ENCODE measurements at places on chromosomes 16 and 17.
A peak's percentile ranks its signal among the peaks of the same experiment; 100 is the strongest.

- no peak for DNase-seq
These were observed 10.5 kb upstream of the MMP2 start for GRCh38 chr16:55468352-55468990.

- no peak for DNase-seq
These were observed 6.4 kb downstream of the ALYREF start for GRCh38 chr17:81884968-81885367.

DNA sequence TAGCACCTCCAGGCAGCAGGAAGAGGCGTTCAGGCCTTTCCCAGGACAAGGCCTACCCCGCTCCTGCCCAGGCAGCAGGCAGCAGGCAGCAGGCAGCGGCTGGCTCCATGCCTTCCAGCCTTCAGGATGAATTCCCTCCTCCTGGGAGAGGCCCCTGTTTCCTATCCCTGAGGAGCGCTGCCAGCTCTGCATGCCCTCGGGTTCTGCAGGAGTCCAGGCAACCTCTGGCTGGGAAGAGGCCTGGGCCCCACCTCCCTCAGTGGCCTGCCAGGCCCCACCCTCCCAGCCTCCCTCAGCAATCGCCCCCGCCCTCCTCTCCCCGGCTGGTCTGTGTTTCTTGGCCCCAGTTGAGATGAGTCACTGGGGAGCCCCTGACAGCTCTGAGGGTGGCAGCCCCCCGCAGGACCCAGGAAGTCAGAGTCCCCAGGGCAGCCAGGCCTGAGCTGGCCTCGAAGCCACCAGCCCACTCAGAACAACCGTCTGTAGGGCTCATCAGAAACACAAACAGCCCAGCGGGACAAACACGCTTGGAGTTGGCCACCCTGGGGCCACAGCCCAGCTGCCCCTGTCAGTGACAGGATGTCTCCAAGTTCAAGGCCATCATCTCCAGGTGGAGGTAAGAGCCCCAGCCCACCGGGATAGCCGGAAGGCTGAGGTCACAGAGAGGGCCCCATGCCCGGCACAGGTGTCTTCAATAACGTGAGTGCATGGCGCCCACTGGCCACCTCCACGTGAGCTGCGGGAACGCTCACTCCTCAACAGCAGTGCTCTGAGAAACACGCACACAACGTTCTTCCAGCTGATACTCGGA lies 39.5 kb upstream of the CIBAR2 start:
- DNase-seq: no peak

GRCh38 chr16:2586241-2586640 lies 48.4 kb downstream of the PDPK1 start:
- no peak for DNase-seq

DNA sequence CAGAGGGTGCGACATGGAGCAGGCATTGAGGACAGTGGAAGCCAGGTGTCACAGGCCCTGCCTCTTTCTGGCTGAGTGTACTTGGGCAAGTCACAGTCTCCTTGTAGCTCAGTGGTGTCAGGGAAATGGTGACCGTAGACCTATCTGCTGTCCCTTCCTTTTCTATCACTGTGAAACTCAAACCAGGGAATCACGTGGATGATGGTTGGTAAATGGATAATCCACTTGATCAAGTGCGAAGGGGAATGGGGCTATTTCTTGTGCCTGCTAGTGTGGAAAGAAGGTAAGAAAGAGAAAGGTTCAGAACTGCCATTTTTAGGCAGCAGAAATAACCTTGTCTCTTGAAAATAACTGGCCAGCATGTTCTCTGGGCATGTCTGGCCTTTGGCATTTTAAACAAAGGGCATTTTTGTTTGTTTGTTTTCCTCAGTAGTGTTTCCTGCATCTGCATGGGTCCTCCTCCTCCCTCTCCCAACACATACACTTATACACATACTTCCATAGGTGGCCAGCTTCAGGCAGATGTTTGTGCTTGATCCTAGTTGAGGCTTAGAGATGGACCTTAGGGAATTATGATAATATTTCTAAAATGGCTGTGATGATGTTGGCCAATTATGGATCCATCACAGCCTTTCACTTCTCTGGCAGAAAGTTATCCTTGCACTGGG lies 7.1 kb downstream of the TBX4 start:
- no peak for DNase-seq

DNA sequence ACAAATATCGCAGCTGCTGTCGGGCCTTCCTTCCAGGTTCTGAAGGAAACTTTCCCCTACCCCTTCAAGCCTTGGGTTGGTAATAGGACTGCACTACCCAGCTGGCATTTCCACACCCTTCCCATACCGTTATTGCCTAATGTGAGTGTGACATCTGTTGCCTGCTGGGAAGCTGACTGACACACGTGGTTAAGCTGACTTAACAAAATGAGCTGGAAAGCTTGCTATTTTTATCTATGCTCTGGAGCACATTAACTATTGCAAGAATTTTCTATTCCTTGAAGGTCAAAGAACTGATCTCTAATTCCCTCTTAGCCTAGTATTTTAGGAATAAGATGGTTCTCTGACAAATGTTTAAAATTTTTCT lies 79.5 kb downstream of the PMP22 start:
- DNase-seq: peak; percentile 75

- DNase-seq: peak; percentile 77
These were observed 3.5 kb upstream of the RPL13 start for GRCh38 chr16:89556750-89557689.

DNA sequence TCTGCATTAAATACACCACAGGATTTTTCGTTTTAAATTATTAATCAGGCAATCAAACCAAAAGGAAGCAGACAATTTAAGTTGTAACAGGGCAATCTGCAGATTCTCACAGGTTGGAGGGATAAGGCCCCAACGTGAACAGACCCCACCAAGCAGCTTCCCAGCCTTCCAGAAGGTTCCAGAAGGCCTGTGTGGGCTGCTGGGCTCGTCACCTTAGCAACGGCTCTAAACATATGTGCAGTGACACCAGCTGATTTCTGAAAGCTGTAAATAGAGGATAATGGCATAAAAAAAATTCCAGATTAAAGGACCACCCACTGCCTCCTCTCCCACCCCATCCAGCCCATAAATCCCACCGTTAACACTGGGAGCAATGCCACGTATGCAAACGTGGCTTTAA lies 123.8 kb downstream of the ZNF778 start:
- DNase-seq: no peak

GRCh38 chr17:79747508-79748294 lies 17.0 kb downstream of the ENPP7 start:
- DNase-seq: no peak

DNA sequence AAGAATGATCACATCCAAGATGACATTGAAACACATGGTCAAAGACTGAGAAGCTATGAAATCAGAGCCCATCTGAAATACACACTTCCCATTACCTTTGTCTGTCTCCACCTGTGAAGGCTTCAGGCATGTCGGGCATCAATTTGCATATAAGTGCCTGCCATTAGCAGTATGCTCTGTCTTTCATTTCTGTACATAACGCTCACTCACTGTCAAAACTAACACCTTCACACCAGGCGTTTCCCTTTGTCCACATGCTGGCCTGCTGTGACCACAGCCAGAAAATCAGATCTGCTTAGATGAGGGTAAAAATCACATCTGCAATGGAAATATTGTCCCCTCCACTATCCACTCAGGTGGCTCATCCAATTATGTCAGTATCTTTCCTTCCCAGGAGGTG lies 524.8 kb downstream of the TOX3 start:
- DNase-seq: no peak

DNA sequence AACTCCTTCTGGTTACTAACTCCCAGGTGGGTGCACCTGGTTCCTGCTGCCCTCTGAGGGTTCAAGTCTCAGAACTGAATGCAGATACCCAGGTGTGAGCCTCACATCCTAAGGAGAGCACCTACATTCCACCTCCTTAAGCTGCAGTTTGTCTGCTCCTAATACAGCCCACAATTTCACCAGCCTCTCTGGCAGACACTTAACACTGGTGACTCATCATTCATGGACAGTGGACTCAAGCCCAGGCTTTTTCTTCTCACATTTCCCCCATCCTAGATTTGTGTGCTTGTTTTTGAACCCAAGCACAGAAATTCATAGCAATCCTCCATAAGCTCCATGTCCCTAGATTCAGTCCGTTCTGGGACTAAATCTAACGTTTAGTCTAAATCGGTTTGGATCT lies 7.0 kb upstream of the MAF start:
- DNase-seq: no peak

GRCh38 chr16:88473666-88474534 lies 20.8 kb downstream of the ZFPM1 start:
- no peak for DNase-seq

DNA sequence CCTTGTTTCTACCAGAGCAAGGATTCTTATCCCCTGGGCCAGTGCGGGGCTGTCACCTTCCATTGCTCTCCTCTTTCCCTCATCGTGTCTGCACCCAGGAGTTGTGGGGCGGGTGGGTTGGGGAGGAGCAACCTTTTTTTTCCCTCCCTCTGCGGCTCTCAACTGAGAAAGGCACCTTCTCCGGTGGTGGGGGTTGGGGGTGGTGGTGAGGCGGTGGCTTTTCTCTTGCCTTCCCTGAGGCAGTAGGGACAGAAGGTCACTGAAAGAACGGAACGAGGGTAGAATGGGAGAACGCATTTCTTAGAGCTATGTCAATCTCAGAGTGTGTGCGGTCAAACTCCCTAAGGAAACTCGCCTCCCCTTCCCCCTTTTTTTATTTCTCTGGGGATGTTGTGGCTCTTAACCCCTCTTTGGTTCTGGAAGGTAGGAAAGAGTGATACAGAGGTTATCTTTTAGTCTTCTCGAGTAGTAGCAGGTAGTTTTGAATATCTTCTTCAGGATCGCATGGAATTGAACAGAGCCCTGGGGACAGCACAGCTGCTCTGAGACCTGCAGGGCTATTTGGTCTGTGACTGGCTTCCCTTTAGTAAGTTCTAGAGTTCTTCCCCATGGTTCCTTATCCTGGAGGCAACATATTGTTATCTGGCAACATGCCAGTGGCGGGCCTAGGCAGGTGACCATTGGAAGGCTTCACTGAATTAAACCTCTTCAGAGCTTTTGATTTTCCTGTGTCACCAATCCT lies 994 bp downstream of the CLTC start:
- peak; percentile 63 for DNase-seq

DNA sequence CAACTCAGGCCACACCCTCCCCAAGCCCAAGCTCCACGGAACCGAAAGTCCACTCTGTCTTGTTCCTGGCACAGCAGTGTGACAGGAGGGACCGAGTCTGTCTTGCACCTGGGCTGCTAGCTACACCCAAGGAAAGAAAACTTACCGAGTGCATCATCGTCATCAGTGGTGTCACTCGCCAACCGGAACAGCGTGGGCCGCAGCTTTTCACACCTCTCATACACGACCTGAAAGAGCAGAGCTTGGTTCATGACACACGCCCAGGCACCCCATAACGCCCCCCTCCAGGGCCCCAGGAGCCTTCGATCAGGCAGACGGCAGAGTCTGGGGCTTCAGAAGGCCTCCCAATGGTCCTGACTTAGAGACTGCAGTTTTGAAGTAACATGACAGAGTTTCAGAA lies 27.5 kb downstream of the GGA2 start:
- DNase-seq: no peak

DNA sequence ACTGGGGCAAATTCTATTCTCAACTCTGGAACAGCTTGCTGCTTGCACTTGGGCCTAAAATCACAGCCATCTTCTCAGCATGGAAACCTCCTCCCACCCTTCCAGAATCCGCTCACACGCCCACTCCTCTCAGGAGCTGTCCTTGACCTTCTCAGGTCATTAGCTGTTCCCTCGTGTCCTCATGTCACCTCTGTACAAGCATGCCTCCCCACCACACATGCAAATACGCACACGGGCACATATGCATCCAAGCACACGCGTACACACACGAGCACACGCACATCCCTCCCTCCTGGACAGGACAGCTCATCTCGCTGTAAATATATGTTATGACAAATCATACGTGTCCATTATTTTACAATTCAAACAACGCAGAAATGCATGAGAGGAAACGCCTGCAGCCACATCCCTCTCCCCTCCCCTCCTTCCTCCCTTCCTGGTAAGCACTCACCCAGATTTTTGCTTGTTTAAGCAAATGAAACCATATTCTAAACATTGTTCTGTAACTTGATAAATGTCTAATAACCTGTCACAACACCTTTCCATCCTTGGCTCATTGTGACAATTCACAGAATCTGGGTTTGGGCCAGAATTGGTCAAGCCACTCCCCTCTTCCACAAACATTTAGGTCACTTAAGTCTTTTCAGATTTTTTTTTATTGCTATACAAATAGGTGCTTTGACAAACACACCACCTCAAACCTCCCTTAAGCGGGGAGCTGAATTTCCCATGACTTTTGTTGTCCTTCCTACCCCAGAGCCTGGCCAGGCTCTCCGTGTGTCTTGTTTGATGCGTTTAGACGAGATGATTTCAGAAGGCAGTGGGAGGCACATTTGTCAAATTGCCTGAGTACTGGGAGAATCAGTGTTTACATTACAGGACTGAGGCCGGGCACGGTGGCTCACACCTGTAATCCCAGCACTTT lies 41.7 kb downstream of the DNAH17 start:
- DNase-seq: no peak

DNA sequence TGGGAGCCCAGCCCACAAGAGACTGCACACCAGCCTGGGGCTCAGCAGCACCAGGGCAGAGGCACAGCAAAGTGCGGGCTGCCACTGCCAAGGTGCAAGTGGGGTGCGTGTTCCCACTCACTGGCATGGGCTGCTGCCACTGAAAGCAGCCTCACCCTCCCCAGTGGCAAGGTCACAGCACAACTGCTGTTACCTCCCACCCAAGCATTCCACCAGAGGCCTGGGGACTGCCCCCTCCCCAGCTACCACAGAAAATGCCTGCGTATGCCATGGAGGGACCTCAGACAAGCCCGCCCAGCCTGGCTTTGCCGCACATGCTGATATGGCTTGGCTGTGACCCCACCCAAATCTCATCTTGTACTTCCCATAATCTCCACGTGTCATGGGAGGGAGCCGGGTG lies 33.1 kb downstream of the MEAK7 start:
- no peak for DNase-seq

GRCh38 chr16:68290450-68290849 lies 20.3 kb downstream of the SLC7A6OS start:
- no peak for DNase-seq

DNA sequence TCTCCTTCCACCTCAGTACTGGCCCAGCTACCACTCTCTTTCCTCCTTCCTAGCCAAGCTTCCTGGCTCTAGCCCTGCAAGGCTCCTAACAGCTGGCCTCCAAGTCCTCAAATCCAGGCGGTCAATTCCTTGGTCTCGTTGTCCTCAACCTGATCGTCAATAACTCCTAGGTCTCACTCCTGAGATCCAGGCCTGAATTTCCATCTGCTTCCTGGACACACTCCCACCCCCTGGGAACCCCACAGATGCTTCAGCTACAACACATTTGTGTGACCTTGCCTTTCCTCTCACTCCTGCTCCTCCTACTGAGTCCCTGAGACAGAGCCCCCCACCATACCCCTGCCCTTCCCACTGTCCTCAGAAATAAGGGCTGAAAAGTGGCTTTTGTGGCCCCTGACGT lies 2.3 kb downstream of the ENKD1 start:
- no peak for DNase-seq

DNA sequence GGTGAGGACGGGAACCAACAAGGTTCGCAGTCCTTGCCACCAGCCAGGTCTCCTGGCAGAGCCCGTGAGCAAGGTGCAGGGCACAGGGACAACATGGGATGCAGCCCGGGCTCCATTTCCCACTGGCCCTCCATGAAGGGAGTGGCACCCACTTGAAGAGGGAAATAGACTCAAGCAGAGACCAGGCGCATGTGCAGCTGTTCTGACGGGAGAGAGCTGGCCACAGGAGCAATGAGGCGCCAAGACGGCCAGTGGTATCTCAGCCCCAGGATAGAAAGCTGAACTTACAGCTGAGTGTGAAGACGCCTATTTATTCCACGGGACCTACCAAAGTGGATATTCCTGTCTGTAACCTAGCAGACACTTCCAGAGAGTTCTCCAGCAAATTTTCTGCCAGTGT lies 8.2 kb upstream of the FOXJ1 start:
- no peak for DNase-seq

All from inflammatory macrophage treated with lipopolysaccharide for 4 hours (primary cell).